RKO (cell line): ENCODE measurements at places on chromosomes 16 and 17.

DNA sequence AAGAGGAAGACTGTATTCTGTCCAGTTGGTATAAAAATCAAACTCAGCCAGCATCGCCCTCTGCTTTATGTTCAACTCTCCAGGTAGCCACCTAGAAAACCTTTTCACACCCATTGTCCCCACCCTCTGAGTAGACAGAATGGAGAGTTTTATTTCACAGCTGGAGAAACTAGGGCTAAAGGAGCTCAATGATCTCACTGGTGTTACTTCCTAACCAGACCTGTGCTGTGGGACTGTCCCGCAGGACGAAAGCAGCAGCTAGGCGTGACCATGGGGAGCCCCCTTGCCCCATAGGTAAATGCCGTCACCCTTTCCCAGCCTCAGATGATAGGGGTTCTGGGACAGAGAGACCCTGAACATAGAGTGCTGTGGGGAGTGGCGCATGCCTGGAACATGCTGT, 67.7 kb downstream of the CYLD start:
- no peak for DNase-seq

DNA sequence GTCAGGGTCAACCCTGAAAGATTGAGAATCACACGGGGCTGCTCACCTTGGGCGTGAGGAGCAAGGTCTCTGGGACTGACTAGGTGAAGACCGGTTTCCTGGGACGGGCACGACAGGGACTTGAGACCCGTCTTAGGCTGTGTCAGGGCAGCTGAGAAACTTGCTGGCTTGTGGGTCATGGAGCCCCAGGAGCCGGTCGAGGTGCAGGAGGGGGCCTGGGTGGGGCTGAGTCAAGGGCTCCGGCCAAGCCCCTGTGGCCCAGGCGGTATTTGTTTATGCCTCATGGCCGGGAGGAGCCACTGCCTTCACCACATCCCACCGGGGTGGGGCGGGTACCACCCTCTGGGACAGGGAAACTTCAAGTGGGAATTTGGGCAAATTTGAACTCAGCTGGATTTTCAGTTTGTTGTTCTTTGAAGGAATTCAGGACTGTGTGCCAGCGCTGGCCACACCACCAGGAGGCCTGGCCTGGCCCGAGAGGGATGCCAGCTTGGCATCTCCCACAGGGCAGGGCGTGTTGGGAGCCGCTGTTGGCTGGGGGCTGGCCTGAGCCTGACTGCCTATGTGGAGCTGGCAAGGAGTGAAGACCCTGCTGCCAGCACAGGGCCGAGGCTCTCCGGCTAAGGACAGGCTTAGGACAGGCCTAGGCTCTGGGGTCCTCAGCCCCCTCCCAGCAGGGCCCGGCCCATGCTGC, 116.1 kb downstream of the METRNL start:
- DNase-seq, result no peak

DNA sequence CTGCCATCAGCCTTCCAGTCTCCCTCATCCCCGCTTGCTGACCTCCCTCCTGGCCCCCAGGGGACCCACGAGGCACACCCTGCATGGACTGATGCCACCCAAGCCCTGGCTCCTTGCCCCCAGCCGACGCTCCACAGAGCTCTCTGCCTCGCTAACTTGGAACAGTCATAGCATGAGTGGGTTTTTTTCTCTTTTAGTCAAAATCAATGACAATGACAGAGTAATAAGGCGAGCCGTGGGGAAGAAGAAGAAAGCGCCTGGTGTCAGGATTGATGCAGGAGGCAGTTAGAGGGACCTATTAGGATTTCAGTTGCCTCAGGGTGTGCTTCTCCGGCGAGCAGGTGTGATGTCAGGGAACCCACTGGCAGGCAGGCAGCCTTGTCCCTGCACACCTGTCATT, 176.3 kb upstream of the TNRC6C start:
- no peak for DNase-seq

- no peak for DNase-seq
These were observed 2.0 kb upstream of the HS3ST3B1 start for GRCh38 chr17:14298947-14299279.

DNA sequence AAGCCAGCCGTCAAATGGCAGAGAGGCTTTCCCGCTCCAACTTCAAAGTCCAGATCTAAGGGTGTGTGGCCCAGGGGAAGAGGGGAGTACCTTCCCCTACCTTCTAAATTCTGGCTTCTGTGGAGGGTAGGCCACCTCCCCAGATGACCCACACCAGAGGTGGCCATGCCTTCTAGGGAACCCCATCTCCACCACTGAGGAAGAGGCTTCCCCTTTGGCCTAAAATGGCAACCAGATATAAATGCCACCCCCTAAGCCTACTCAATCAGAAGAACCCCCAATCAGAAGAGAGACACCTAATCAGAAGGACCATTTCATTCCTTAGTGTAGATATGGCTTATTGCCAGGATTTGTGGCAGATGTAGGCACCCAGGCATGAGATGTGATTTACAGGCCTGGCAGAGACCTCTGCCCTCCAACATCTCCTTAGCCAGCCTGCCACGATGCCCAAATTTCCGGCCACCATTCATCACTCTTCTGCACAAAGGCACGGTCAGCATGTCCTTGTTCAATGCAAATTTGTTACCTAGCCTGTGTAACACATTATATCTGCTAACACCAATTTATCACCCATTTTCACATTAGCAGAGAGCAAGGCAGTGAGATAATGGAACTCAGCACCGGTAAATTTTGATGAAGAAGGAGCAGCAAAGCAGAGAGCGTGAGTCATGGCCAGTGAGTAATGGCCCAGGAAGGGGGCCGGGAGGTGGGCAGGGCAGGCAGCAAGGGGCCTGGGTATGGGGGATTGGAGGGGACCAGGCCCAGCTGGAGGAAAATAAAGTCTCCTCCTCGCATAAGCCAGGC, 1.2 kb upstream of the MGAT5B start:
- DNase-seq, result no peak

DNA sequence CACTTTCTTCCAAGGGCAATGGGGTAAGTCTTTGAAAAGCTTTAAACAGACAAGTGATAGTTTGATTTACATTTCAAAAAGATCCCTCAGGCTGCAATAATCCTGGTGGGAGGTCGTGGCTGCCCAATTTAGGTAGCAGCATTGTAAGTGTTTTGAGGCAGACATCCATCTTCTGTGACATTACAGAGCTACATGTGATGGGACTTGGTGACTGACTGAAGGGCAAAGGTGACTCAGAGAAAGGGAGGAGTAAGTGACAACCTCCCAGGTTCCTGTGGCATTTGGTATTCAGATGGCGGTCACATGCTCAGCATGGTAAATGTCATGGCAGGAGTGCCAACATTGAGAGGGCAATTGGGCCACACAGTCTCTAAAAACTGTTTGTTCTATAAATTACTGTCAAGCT, 26.5 kb downstream of the STAT3 start:
- no peak for DNase-seq

DNA sequence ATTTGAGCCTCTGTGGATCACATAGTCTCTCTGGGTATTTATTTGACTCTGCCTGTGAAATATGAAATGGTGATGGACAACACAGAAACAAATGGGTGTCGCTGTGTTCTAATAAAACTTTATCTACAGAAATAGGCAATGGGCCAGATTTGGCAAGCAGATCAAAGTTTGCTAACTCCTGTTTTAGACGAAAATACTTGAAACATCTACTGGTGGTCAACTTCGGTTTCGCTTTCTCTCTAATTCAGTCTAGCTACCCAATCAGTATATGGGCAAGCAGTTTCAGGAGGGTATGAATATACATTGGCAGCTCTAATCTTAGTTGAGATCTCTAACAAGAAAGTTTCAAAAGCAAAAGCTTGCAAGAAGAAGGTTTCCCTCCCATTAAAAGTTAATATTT, 60.1 kb upstream of the DYNLRB2 start:
- no peak for DNase-seq

GRCh38 chr17:42248351-42249179, 27.6 kb downstream of the STAT5B start:
- DNase-seq, result no peak

DNA sequence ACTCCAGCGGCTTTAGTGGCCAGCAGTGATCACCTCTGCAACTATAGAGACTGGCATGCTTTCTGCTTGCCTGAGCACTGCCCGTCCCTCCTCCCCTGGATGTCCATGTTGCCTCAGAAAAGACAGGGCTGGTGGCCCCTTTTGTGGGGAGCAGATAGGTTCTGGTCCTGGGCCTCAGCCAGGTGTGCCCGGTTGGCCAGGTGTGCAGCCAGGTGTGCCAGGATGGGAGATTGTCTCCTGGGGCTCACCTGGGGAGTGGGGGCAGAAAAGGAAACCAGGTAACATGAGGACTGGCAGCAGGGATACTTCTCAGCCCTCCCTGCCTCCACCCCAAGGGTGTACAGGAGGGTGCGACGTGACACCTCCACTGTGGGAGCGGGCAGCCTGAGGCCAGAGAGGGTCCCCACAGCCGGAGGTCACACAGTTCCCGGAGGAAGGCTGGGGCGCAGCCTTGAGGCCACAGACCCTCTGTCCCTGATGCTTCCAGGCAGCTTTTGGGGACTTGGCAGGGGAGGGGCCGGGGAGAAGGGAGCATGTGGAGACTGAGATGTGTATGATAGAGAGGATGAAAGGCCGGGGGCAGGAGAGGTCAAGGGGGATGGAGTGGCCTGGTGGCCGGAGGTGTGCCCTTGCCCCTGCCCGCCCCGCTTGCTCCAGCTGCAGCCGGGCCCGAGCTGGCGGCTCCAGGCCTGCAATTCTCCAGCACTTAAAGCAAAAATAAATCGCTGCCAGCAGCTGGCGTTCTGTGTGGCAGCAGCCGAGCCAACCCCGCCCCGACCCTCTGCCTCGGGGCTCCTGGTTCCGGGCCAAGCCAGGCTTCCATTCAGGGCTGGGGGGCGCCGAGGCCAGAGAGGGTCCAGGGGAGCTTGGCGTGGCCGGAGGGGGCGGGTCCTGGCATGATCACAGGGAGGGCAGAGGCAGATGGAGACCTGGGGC, 6.7 kb downstream of the KCNJ12 start:
- no peak for DNase-seq

DNA sequence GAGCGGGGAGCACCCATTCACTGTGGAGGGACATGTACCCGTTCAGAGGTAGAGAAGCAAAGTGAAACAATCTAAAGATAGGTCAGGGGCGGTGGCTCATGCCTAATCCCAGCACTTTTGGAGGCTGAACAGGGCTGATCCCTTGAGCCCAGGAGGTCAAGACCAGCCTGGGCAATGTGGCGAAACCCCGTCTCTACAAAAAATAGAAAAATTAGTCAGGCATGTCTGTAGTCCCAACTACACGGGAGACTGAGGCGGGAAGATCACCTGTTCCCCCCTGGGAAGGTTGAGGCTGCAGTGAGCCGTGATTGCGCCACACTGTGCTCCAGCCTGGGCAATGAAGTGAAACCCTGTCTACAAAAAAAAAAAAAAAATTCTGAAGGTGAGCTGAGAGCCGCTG, 21.7 kb downstream of the MYL4 start:
- DNase-seq, result no peak
